NCI-H187 treated with DMSO at 0.1 percent for 48 hours (cell line): ENCODE measurements at places on chromosomes 13 and 19.

DNA sequence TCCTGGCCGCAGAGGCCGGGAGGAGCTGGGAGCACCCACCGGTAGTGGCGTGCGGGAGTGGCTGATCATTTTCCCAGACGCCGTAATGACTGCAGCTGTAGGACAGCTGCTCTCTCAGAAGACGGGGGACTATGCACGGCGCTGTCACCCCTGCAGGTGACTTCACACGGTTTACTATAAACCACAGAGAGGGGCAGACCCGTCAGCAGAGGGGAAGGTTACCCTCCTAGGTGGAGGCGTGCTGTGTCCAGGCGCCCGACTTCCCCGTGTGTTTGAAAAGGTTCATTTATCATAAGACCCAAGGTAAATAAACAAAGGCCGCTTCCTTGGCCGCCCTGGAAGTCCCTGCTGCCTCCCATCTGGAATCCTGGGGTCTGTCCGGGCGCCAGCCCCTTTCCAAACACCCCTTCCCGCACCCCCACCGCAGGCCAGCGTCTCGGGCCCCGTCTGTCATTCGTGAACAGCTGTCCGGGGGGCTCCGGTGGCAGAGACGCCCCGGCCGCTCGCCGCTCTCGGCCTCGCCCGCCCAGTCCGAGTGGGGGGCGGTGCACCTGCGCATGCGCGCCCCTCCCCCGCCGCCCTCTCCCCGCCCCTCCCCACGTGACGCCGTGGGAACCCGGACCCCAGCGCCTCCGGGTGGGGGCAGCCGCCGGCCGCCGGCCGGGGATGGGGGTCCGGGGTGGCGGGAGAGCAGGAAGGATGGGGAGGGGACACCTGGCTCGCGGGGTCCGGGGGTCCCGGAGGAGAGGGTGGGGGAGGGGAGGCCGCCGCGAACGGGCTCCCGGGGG is 915 bp downstream of the SHC2 start:
- no peak for DNase-seq

GRCh38 chr13:111897846-111898215 is 169.1 kb upstream of the SOX1 start:
- no peak for DNase-seq

DNA sequence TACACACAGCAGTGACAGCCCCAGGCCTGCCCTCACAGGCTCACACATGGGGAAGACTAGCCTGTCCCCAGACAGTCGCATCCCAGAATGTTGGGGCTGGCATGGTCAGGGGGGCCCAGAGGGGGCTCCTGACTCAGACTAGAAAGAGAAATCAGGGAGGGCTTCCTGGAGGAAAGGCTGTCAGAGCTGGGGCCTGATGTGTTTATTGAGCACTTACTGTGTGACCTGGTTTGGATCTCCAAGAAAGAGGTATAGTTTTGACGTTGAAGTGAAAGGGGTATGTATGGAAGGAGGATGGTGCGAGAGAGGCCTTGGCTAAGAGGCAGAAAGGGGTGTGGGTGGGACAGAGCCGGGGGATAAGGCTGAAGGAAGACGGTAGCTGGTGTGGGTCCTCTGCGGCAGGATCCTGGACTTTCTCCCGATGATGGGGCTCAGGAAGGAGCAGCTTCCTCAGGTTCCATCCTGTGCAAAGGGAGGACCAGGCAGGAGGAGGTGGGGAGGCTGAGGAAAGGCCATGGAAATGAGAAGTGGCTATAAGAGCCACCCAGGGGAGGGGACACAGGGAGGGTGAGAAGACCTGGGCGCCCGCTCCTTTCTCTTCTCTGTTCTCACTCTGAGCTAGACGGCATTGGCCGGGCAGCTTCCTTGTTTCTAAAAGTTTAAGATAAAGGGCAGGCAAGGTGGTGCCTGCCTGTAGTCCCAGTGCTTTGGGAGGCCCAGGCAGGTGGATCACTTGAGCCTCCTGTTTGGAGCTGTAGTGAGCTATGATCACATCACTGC is 16.1 kb upstream of the BCL3 start:
- no peak for DNase-seq

DNA sequence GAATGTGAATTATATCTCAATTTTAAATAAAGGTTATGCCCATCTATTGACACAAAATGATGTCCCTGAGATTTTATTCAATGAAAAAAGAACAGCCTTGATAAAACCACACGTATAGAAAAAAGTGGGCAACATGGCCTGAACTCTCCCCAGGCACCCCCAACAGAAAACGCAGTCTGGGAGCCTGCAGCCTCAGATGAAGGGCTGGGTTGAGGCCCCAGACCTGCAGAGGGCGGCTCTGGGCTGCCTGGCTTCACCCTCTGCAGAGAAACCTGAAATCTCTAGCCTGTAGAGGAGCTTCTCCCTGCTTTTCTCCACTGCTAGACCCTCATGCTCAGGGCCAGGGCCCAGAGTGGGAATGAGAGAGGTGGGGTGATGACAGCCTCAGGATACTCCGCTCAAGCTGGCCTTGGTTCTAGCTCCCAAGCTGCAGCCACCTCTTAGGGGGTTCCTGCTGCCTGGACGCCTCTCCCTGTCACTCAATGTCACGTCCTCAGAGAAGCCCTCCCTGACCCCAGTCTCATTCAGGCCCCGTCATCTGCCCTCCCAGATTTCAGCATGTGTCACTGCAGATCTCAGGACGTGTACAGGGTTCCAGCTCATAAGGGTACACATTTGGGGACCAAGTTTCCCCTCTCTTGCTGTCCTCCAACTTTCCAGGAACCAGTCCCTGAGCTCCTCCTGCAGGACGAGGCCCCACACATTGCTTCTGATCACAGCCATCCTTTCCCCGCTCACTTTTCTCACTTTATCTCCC is 1.8 kb downstream of the MBD3 start:
- no peak for DNase-seq
